ENCODE measurements at places on chromosomes 5 and 9. TPM values are rescaled to one million over a fixed set of nuclear protein-coding genes. Genes with fewer than 3 reads are reported as not detected.

GRCh38 chr9:70603020-70603411 is 188.6 kb upstream of the KLF9 start:
- no peaks in the 10 kb centered on the region for H3K36me3 ChIP-seq
- ATAC-seq = no peak
- no peaks in the 10 kb centered on the region for H3K4me1 ChIP-seq
- no peaks in the 10 kb centered on the region for H3K27me3 ChIP-seq

The BTNL8 gene
- total RNA-seq = not detected

DNA sequence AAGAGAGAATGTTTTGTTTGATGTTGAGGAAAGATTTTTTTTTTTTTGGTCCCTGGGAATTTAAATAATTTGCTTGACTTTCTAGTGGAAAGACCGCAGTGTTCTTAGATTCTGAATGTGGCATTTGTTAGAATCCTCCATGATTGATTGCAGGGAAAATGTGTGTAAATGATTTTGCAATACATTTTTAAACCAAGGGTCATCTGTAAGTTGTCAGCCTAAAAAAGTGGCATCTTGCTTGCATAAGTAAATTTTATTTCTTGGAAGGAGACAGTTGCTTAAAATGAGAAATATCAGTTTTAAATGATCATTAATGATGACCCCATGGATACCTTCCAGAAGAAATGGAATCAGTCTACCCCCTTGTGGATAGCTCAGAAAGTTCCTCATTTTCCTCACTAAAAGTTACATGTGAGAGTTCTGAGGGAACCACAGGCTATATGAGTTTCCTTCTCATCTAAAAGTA is 105.1 kb upstream of the SLC25A48 start:
- peaks cover 3% of the 10 kb centered on the region for H3K27me3 ChIP-seq
- no peak overlapping the region for H3K27ac ChIP-seq
- H3K4me1 ChIP-seq = no peaks in the 10 kb centered on the region
- no peak overlapping the region for H3K4me3 ChIP-seq

- H3K4me3 ChIP-seq = no peak overlapping the region
- ATAC-seq = no peak
- H3K27ac ChIP-seq = no peak overlapping the region
- H3K36me3 ChIP-seq = peaks cover 60% of the 10 kb centered on the region
- H3K27me3 ChIP-seq = no peaks in the 10 kb centered on the region
- no peaks in the 10 kb centered on the region for H3K4me1 ChIP-seq
These were observed 44.2 kb downstream of the NIPSNAP3B start for GRCh38 chr9:104808035-104808614.

GRCh38 chr9:20775683-20776082 is 91.6 kb downstream of the FOCAD start:
- no peaks in the 10 kb centered on the region for H3K27me3 ChIP-seq
- no peak for ATAC-seq
- H3K27ac ChIP-seq = no peak overlapping the region

The ANKRD20A1 gene
- total RNA-seq = 9.6 TPM

Measured in activated T-helper 17 cell treated with anti-CD3 and anti-CD28 coated beads, Interleukin-2, amount 50 U/mL, for 72 hours (primary cell).